Activated T-cell treated with anti-CD3 and anti-CD28 coated beads, Interleukin-2, amount 50 U/mL, for 48 hours (primary cell): ENCODE measurements at places on chromosomes 5 and 9.

DNA sequence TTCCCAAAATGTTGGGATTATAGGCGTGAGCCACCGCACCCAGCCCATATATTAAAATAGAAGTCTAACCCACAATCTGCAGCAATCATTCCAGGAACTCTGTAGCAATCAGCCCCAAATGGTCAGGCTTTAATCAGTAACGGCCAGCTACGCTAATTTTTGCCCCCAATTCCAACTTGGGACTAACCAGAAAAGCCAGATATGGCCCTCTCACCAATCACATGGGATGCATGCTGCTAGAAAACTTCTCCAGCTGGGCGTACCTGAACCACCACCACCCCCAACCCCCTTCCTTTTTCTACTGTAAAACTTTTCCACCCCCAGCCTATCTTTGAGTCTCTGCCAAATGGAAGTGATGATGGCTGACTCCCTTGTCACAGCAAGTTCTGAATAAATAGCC, 4.1 kb downstream of the SUSD1 start:
- DNase-seq = no peak

GRCh38 chr5:131416729-131417128, 152.9 kb downstream of the CDC42SE2 start:
- DNase-seq = no peak

DNA sequence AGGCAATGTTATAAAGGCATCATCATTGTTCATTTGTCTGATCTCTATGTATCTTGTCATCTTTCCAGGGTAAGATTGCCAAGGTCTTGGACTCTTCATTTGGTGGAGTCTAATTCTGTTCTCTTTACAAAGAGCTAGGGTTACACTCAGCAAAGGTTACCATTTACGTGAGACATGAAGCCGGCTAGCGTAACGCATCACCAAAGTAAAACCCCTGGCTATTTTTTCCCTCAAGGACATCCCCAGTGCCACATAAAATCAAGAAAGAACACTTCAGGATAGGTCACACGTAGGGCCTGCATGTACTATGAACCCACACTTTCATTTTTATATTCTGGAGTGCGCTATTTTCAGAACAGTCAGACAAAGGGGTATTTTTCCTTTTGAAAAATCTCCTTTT, 20.0 kb upstream of the MYOT start:
- DNase-seq = no peak

- no peak for DNase-seq
These were observed 269.4 kb upstream of the POU5F2 start for GRCh38 chr5:94010814-94011213.

DNA sequence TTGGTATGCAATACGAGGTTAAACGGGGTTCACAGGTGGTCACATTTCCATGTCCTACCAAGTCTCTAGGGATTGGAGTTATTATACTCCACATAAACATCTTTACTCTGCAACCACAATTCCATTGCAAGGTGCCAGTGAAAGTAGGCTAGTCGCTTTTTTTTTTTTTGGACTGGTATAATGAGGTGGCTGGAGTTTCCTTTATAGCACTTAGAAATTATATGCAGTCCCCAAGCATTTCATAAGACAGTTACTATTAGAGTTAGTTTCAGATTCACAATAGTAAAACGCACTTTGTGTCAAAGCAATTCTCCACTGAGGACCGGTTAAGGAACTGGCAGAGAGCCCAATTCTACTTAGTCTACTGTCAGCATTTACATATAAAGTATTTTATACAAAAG, 1.4 kb downstream of the MEF2C start:
- no peak for DNase-seq

DNA sequence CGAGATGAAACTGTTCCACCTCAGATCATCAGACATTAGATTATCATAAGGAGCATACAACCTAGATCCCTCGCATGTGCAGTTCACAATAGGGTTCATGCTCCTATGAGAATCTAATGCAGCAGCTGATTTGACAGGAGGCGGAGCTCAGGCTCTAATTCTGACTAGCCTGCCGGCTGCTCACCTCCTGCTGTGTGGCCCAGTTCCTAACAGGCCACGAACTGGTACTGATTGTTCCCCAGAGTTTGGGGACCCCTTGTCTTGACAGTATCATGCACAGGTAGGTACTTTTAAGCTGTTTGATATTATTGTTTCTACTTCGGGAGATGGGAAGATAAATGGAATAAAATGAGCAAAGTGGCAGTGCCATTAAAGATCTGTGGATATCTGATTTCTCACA, 66.9 kb downstream of the ZCCHC7 start:
- no peak for DNase-seq

- no peak for DNase-seq
These were observed 399.2 kb upstream of the KLF4 start for GRCh38 chr9:107888773-107889227.

- DNase-seq = no peak
These were observed 250.9 kb downstream of the PSAT1 start for GRCh38 chr9:78547831-78548230.

GRCh38 chr5:140591747-140592372, 27.2 kb downstream of the SLC35A4 start:
- DNase-seq = no peak

GRCh38 chr5:41371738-41372137, 138.7 kb downstream of the PLCXD3 start:
- DNase-seq = no peak

DNA sequence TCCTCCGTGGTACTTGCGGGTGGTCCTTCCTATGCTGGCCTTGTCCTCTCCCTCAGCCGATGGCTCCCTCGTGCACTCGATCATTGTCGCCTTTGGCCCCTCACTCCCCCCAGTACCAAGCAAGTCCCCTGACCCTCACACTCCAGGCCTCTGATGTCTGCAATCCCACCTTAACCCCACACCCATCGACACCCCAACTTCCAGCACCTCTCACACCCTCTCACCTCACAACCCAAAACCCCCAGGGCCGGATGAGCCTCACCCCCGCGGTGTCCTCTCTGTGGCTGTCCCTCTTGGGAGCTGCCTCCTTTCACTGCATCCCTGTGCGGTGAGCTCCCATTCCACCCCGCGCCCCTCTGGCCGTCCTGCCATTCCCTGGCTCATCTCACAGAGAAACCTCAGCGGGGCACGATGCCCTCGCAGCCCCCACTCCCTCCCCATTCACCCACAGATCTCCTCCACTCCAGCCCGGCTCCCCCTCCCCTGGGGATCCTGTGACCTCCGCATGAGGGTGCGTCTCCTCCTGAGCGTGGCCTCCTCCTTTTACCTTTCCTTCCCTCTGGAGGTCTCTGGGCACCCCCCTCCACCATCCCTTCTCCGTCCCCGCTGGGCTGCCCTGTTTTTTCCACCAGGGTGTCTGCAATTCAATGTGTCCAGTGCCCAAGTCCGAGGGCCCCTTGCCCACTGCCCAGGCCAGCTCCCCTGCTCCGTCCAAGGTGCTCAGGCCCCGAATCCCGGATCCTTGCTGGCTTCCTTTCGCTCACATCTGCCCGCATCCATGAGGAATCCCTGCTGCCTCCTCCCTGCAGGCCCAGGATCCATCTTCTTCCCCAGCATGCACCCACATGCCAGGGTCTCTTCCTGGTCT, 15.8 kb upstream of the RNU6ATAC start:
- DNase-seq = no peak

DNA sequence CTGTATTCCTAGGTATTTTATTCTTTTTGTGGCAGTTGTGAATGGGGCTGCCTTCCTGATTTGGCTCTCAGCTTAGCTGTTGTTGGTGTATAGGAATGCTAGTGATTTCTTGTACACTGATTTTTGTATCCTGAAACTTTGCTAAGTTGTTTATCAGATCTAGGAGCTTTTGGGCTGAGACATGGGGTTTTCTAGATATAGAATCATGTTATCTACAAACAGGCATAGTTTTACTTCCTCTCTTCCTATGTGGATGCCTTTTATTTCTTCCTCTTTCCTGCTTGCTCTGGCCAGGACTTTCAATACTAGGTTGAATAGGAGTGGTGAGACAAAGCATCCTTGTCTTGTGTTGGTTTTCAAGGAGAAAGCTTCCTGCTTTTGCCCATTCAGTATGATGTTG, 129.9 kb downstream of the DMXL1 start:
- no peak for DNase-seq

DNA sequence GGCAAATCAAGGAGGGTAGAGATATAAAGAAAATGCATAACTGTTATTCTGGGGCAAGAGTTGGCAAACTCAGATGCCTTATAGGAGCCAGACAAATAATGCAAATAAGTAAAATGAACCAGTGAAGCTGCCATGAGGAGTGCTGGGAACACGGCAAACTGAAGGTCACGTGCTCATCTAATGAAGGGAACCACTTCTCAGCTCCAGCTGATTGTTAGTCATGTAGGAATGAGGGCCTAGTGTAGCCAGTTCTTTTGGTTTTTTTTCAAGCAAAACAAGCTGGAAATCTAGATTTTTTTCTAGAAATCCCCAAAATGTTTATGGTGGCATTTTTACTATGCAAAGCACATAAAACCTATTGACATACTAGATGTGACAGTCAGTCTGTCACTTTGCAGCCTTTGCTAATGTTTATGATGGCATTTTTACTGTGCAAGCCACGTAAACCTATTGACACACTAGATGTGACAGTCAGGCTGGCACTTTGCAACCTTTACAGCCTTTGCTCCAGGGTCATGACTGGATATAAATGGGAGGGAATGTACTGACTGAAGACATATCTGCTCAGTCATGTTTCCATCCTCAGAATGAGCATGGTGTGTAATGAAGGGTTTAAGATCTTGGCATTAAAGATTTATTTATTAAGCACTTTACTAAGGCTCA, 39.4 kb downstream of the RUSC2 start:
- no peak for DNase-seq

- DNase-seq = no peak
These were observed 100.4 kb upstream of the TLE1 start for GRCh38 chr9:81789721-81790120.

DNA sequence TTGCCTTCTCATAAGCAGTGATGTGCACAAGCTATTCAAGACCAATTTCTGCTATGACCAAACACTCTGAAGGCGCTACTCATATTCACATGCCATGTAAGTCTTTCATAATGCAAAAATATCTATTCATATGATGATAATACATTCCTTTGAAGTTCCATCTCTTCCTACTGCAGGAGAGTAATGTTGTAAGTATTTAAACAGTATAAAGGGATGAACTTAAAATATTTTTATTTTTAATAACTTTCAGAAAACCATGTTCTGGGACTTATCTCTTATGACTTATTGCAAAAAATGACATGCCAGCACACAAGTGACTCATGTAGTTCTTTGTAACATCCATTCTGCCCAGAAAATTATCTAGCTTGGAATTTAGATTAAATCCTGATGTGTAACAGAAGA, 376.4 kb downstream of the KCTD16 start:
- DNase-seq = no peak

DNA sequence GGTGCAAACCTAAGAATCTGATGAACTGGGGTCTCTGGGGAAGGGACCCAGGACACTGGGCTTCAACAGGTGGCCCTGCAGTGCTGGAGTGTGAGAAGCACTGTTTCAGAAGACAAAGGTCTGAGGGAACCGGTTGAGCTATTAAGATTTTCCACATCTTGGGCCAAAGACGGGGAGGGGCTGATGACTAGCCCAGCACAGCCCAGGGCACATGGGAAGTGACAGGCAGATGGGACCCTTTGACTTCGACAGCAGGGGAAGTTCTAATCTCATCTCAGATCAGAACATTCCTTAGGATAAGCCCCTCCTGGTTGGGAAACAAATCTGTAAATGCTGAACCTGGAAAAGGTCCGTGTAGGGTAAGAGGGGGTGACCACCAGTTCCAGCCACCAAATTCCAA, 67.4 kb downstream of the RAPGEF1 start:
- no peak for DNase-seq

DNA sequence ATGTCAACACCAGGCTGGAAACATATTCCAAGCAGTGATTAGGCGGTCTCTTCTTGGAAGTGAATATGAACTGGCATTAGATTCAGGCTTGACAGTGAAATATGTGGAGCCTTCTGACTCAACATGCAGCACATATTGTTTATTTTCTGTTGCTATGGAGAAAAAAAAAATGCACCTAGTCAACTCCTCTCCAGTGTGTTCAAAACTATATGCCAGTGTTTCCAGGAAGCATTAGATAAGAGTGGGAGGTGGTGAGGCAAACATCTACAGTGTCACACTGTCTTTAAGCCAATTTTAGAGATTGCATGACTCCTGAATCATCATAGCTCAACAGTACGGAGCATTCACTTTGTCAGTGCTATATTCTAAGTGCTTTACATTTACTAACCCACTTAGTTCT, 117.9 kb downstream of the HCN1 start:
- no peak for DNase-seq

- no peak for DNase-seq
These were observed 8.3 kb downstream of the HNRNPH1 start for GRCh38 chr5:179615203-179615602.

DNA sequence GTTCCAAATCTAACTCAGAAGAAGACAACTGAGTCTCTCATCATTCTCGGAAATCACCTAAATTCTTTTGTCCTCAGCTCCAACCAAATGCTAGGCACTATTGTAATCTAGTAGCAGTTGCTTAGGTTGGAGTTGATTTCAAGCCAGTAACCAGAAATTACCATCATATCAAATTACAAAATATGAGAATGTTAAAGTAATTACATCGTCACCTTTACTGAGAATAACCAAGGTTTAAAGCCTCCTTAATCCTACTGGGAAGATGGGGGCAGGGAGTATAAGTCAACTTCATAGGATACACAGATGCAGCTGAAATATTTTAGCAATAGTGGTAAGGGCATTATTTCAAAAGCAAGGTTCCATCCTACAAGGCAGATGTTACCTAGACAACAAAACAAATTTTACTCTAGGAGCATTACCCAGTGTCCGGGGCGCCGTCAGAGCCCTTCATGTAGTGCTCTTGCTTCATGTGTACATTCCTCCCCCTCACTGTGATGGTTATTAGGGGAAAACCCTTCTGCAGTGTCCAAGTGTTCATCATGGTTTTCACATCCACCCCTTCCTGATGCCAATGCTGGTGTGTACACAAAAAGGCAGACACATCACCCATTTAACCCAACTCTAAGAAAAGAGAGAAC, 19.5 kb downstream of the ERAP1 start:
- no peak for DNase-seq

DNA sequence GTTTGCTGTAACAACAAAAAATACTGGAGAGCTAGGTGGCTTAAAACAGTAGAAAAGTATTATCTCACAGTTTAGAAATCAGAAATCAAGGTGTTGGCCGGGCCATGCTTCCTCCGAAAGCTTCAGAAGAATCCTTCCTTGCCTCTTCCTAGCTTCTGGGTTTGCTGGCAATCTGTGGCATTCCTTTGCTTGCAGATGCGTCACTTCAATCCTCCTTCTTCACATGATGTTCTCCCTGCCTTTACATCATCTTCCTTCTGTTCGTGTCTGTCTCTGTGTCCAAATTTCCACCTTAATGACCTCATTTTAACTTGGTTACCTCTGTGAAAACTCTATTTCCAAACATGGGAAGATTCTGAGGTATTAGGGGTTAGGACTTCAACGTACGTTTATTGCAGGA, 90.4 kb upstream of the CHD1 start:
- no peak for DNase-seq

DNA sequence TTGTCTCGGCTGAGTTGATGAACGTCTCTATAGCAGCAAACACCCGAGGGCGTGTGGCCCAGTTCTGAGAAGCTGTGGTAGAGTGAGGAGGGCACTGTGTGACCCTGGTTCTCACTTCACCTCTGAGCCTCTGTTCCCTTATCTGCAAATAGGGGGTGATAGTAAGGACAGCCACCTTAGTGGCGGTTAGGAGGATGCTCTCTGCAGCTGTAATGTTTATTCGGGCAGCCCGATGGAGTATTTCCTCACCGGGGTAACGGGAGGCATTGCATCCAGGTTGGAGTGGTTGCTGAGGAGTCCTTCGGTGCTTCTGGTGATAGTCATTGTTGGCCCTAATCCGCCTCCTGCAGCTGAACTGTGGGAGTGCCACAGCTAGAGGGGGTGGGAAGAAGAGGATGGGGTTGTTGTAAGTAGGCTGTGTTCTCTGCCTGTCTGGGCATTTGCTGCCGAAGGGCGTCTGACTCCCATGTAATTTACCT, 13.9 kb downstream of the PRRC2B start:
- DNase-seq = no peak
